ENCODE measurements at places on chromosomes 12 and 14.

GRCh38 chr14:75577729-75578101 lies 705 bp upstream of the FLVCR2 start:
- DNase-seq = peak; percentile 90

GRCh38 chr14:62914025-62914424 lies 131.2 kb downstream of the KCNH5 start:
- DNase-seq = no peak

GRCh38 chr14:90495357-90496276 lies 98.8 kb downstream of the CALM1 start:
- DNase-seq = peak; percentile 71

DNA sequence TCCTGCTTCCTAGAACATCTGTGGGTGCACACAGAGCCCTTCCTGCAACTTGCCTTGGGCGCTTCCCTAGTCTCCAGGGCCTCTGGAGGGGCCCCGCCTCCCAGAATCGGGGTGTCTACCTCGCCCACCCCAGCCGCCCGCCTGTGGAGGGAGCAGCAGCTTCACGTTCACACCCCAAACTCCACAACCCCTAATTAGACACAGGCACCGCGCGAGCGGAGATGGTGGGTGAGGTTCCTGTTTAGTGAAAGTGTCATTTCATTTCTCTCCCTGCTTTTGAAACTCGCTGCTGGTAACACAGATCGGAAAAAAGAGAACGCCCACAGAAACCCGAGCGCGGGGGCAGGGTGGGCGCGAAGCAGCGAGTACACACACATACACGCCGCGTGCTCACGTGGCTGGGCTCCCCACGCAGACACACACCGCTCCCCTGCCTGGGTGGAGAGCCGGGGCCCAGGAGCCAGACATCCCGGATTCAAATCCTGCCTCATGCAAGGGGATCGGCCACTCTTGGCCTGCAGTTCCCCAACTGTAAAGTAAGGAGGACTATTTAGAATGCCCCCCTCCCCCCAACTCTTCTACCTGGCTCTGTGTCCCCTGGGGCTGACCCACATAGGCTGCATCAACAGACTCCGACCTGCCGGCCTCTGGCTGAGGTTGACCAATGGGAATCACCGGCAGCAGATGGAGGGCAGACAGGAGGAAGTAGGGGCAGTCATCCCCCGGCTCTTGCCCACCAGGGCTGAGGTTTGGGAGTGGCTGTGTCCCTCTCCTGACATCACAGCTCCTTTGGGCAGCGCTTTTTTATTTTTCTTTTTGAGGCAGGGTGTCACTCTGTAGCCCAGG lies 79.2 kb upstream of the NCOR2 start:
- no peak for DNase-seq

GRCh38 chr14:63650256-63650952 lies 8.7 kb upstream of the WDR89 start:
- DNase-seq = no peak

- DNase-seq = no peak
Observed at GRCh38 chr14:103828315-103828967, 18.9 kb downstream of the PPP1R13B start.

DNA sequence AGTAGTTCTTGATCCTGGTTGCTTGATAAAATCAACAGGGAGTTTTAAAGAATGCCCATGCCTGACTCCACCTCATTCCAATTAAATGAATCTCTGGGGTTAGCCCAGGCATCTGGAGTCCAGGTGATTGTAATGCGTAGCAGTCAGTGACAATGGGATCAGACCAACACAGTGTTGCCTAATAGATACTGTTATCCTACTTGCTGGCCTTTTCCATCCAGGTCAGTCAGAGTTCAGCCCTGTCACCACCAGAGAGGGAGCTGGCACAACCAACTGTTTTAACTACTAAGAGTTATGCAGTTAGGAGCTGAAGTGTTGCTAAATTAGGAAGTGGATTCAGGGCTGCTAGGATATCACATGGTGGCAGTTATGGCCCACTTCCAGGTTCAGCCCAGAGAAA lies 107.1 kb downstream of the GPR135 start:
- DNase-seq = no peak

GRCh38 chr12:128307791-128308190 lies 40.8 kb downstream of the TMEM132C start:
- DNase-seq = no peak

DNA sequence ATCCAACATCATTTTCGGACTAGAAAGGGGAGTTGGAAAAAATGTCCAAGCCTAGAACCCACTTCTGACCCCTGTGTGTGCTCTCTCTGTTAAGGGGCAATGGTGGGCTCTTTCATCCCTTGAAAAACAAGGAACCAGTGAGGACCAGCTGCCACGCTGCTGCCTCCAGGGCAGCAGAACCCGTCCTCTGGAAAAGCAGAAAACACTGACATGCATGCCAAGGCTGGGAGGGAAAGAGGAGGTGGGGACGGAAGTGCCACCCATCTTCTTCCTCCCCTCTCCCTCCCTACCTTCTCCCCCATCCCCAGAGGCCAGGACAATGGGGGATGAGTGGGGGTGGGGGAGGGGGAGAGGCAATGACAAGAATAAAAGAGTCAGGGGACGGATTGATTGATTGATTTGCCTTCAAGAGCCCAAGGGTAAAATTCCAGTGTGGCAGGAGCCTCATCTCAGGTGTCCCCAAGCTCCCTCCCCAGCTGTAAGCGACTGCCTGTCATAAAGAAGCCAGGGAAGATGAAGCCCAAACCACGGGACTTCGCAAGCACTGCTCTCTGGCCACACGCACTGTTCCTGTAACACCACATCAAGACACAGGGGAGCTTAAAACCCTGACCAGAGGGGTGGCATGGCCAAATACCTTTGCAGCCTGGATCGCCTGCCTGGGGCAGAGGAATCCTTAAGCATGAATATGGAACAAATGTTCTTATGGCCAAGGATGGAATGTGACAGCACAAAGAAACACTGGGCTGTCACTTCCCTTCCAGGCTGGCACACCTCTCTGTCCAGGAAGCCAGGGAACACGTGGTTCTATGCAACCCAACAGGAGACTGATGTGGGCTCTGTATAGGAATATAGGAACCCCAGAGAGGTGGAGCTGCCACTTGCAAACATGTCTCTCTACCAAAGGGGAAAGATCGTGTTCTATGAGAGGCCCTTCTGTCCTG lies 38.9 kb upstream of the BDKRB2 start:
- DNase-seq = no peak

GRCh38 chr14:31025367-31026076 lies at the start of gene AP4S1:
Gene AP4S1 (plus strand): TSS chr14:31025649. CDS start chr14:31066197, 40,548 bp downstream.
- peak; percentile 33 for DNase-seq

GRCh38 chr12:3315201-3315661 lies 175.8 kb upstream of the PRMT8 start:
- DNase-seq = no peak

DNA sequence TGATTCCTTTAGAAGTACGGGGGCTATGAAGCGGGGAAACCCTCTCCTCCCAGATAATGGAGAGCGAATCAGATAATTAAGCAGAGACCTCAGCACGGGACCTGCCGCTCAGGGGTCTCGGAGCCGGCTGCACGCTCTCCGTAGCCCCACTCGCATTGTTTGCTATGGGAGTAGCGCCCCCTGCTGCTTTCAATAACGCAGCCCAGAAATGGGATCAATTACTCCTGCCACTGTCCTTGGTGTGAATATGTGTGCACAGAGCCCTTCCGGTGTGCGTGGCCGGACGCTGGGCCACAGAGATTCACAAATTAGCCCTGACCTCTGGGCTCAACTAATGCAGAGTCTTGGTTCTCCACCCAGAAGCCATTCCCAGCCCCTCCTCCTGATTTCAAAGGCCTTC lies 76.4 kb upstream of the TMEM132C start:
- no peak for DNase-seq

DNA sequence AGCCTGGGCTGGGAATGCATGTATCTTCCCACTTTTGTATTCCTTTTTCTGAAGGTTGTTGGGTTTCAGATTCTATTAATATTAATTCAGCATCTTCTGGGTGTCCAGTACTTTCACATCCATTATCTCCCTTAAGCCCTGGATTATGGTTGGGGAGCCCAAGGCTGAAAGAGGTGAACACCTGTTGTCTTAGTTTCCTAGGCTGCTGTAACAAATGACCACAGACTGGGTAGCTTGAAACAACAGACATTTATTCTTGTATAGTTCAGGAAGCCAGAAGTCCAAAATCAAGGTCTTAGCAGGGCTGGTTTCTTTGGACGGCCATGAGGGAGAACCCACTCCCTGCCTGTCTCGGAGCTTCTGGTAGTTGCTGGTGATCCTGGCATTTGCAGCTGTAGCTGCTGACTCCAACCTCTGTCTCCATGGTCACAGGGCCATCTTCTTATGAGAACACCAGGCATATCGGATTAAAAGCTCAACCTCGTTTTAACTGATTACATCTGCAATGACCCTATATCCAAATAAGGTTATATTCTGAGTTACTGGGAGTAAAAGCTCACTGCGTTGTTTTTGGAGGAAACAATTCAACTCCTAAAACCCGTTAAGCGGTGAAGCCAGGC lies 68.2 kb upstream of the CLMN start:
- DNase-seq = no peak

- DNase-seq = no peak
Observed at GRCh38 chr14:27050208-27050607, 452.4 kb upstream of the NOVA1 start.

DNA sequence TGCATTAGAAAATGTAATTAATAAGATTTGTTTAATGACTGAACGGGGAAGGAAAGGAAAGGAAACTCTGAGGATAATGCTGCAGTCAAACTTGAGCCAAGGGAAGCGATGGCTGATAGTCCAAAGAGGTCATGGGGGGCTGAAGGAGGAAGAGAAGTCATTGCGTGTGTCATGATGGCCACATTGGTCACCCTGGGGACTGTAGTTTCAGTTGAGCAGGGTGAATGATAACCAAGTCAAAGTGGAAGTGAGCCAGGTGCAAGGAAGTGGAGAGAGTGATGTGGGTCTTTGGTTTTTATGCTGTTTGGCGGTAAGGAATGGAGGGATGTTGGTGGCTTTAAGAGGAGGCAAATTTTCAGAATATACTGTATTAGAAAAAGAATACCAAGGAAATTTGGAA lies 21.6 kb downstream of the C12orf75 start:
- no peak for DNase-seq

DNA sequence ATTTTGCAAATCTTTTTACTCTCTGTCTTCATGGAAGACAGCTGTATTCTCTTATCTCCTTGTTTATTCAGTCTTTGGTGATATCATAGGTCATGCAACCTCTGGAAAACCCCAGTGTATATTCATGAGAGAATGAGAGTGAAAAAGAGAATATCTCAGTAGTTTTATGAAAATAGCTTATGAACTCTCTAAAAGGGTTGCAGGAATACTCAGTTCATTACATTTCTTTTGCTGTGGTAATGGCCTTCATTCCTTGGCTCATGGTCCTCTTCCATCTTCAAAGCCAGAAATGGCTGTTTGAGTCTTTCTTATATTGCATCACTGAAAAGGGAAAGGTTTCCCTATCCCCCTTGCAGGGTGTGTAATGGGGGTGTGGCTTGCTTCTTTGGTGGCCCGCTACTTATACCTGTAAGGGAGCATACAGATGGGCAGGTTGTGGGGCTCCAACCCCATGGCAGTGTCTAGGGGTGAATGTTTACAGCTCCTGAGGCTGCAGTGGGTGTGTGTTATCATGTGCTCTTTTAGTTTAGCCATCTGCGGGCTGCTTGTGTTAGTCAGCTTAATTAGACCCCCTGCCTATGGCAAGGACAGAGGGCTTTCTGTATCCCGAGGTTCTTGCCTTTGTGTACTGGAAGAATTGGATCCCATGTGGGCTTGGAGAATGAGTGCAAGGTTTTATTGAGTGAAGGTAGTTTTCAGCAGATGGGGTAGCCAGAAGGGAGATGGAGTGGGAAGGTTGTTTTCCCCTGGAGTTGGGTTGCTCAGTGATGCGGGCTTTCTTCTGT lies 150.2 kb downstream of the CCDC91 start:
- no peak for DNase-seq

GRCh38 chr12:126488806-126489205 lies 1423.6 kb downstream of the AACS start:
- DNase-seq = no peak

GRCh38 chr12:96327889-96328288 lies 72.3 kb downstream of the CDK17 start:
- DNase-seq = no peak

DNA sequence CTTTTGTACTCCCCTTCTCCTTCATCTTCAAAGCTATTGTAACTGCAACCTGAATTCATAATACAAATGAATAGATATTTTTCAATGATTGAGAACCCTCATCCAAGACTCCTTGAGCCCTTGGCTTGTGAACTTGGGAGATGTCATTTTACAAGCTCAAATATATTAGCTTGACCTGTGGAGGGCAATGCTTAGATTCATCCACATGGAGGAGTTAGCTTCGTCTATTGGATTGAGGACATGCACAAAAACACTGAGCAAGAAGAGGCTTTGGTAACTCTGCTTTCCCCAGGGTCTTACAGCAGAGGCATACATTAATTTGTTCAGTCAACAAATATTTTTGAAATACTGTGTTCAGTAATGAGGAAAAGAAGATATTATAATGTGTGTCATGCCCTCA lies 101.1 kb downstream of the OTOGL start:
- DNase-seq = no peak

GRCh38 chr12:121299662-121300061 lies 3.2 kb upstream of the CAMKK2 start:
- DNase-seq = no peak

DNA sequence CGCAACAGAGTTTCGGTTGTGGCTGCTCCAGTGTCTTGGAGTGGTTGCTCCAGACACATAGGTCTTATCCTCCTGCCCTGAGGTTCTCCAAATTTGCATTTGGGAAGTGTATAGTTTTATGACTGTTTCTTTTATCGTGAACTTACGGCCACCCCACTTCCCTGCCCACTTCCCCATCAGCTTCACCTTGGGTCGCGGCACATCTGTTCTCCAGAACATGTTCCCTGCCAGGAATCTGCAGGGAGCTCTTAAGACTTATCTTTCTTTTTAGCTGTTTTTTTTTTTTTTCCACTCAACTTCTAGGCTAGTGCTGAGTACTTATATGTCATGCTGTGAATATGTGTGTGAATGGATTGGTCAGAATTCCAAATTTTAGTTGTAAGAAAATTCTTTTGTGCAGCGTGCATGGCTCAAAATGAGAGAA lies 75.4 kb downstream of the ETV6 start:
- DNase-seq = no peak

DNA sequence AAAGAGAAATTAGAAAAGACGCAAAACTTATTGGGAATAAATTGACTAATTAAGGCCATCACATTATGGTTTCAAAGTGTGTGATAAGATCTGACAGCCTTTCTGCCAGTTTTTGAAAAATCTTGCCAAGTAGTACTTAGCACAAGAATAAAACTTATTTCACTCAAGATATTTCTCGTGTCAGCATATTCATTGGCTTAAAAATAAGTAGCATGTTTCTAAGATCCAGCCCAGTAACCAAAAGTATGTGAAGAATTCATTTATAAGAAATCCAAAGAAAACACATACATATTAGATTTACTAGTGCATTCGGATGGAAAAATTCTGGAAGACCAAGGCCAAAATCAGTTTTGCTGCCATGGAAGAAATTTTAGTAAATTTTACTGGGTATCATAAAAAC lies 1135.0 kb downstream of the GALC start:
- DNase-seq = no peak
